Camera-type eye (tissue), 1 donor: ENCODE measurements at places on chromosomes 2 and 18. TPM values are rescaled to one million over a fixed set of nuclear protein-coding genes. Genes with fewer than 3 reads are reported as not detected.

Gene ALPP
- total RNA-seq, result not detected

Gene VWA3B
- total RNA-seq, result not detected

Gene CTDP1
- 20.4 TPM for total RNA-seq

Gene SLC19A3
- total RNA-seq, result 3.1 TPM

Gene GALNT14
- total RNA-seq, result 2.2 TPM

Gene MALL
- 10.9 TPM for total RNA-seq

Gene NT5DC4
- total RNA-seq, result 0.22 TPM

Gene FSIP2
- 5.5 TPM for total RNA-seq

Gene L3MBTL4
- total RNA-seq, result 10.8 TPM
